Thyroid gland (tissue), 4 donors: ENCODE measurements at places on chromosomes 1 and 21. TPM values are rescaled to one million over a fixed set of nuclear protein-coding genes. Genes with fewer than 3 reads are reported as not detected.

TSHB gene
- total RNA-seq, result not detected

ZNF362 gene
- total RNA-seq, result 28.1 TPM

DCDC2B gene
- total RNA-seq, result not detected

FCRLB gene
- total RNA-seq, result 0.67 TPM

DNA sequence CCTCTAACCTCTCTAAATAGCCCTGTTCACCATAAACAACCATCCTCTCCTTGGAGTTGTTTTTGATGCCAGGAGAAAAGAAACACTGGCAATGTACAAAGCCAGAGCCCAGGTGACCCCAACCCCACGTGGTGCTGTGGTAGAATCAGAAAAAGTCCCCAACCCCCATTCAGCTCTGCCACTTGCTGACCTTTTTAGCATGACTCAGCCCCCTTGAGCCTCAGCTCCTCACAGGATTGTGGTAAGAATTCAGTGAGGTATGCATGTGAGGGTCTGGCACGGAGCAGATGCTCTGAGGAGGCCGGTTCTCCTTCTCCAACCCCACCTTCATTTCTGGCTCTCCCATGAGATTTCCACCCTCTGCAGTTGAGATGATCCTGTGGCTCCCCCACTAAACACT lies 11.1 kb upstream of the CHI3L1 start:
- H3K36me3 ChIP-seq, result no peaks in the 10 kb centered on the region
- no peak overlapping the region for H3K4me3 ChIP-seq
- H3K27ac ChIP-seq, result no peak overlapping the region
- DNase-seq, result no peak
- H3K4me1 ChIP-seq, result no peaks in the 10 kb centered on the region
- no peaks in the 10 kb centered on the region for H3K27me3 ChIP-seq

CCDC17 gene
- total RNA-seq, result 3.8 TPM

GRCh38 chr21:16792101-16792500 lies 720.7 kb upstream of the CXADR start:
- H3K36me3 ChIP-seq, result no peaks in the 10 kb centered on the region
- DNase-seq, result no peak
- H3K4me3 ChIP-seq, result no peak overlapping the region
- no peaks in the 10 kb centered on the region for H3K4me1 ChIP-seq
- H3K27me3 ChIP-seq, result no peaks in the 10 kb centered on the region

RYR2 gene
- total RNA-seq, result 26.0 TPM

GRCh38 chr21:35927262-35927661 lies 133.1 kb downstream of the SETD4 start:
- no peak for DNase-seq
- H3K4me1 ChIP-seq, result peaks cover 5% of the 10 kb centered on the region
- H3K36me3 ChIP-seq, result no peaks in the 10 kb centered on the region
- no peaks in the 10 kb centered on the region for H3K27me3 ChIP-seq
- no peak overlapping the region for H3K4me3 ChIP-seq

GPX7 gene
- total RNA-seq, result 41.5 TPM

SMIM34 gene
- total RNA-seq, result not detected

DNA sequence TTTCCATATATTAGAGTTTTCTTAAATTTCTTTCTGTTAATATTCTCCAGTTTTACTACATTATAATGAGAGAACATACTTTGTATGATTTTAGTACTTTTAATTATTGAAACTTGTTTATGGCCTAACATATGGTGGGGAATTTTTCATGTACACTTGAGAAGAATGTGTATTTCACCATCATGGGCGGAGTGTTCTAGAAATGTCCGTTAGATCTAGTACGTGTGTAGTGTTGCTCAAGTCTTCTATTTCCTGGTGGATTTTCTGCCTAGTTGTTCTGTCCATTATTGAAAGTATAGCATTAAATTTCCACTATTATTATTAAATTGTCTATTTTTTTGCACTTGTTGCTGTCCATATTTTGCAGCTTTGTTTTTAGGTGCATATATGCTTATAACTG lies 64.0 kb upstream of the RGS21 start:
- DNase-seq, result no peak
- H3K4me1 ChIP-seq, result no peaks in the 10 kb centered on the region
- no peaks in the 10 kb centered on the region for H3K36me3 ChIP-seq
- no peaks in the 10 kb centered on the region for H3K27me3 ChIP-seq
- H3K4me3 ChIP-seq, result no peak overlapping the region
